Right renal pelvis (tissue), 4 donors: ENCODE measurements at places on chromosomes 6 and 20. TPM values are rescaled to one million over a fixed set of nuclear protein-coding genes. Genes with fewer than 3 reads are reported as not detected.

- DNase-seq, result no peak
Observed at GRCh38 chr20:9467995-9468394, 46.4 kb upstream of the LAMP5 start.

DNA sequence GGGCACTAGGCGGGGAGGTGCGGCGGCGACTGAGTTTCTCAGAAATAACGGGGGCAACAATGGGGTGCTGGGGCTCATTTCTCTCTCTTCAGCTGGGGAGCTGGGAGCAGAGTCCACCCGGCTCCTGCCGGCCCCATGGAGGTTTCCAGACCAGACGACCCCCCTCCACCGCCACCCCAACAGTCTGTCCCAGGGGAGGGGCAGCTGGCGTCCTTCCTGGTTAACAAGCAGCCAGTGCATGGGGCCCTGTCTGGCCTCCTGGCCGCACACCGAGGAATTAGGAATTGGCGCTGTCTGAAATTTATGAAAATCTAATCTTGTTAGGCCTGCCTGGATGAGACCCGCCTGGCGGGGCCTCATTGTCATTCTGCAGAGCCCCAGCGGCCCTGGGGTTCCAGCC, 42.4 kb downstream of the PMEPA1 start:
- DNase-seq, result no peak

- DNase-seq, result no peak
Observed at GRCh38 chr20:46784436-46785127, 75.1 kb downstream of the SLC2A10 start.

DNA sequence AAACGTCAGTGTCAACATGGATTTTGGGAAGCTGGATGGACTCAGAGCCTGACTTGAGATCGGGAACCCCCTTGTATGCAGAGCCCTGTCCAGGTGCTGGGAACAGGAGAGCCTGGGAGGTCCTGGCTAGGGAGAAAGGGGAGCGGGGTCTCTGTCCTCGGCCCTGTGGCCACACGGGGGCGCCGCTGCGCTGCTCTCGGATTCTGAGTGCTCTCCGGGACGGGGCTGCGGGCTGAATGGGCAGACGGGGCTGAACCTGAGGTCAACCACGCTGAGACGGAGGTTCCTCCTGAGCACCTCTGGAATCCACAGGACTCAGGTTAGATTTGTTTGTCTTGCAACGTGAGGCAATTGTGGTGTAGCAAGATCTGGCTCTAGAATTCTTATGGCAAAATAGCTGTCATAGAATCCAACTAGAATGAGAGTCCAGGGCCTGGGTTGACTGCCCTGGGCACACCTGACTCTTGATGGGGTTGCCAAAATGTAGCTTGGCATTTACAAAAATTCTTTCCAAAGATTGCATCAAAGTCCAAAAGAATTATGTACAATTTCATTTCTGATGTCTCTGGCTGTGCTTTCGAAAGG, 20.6 kb upstream of the HLA-F start:
- DNase-seq, result no peak

- DNase-seq, result no peak
Observed at GRCh38 chr20:36624068-36624943, 18.7 kb downstream of the RAB5IF start.

GRCh38 chr20:49821870-49822331, 9.3 kb downstream of the SLC9A8 start:
- DNase-seq, result no peak

DNA sequence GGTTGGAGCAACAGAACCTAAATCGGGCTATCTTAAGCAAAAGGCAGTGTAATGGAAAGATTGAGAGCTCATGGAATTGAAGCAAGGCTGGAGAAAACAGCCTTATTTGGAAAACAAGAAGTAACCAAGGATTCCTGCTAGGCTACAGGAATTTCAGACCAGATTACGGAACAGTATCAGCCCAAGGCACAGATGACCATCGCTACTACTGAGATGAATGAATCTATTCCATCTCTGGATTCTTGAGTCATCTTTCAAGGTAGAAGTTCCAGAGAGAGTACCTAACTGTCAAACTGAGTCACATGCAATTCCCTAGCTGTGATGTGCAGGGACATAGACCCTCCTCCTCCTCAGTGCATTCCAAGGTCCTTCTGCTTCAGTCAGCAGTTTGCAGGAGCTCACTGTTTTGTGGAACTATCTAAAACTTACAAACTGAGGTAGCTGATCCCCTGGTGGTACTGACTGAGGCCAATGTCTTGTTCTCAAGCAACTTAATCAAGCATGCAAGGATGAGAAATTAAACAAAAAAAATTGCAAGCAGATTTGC, 62.0 kb upstream of the SMLR1 start:
- no peak for DNase-seq

DNA sequence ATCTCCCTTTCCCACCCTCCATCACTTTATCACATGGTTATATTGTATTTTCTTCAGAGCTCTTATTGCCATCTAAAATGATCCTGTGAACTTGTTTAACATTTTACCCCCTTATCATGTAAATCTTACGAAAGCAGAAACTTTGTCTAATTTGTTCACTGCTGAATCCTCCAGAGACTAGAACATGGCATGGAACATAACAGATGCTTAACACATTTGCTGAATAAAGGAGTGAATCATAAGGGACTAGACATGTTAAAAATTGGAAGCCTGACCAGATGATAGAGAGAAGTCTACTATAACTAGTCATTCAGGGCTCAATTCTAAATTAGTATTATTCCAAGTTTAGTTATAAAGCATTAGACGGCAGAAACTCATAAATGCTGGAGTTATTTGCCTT, 73.3 kb downstream of the MAN1A1 start:
- no peak for DNase-seq

DNA sequence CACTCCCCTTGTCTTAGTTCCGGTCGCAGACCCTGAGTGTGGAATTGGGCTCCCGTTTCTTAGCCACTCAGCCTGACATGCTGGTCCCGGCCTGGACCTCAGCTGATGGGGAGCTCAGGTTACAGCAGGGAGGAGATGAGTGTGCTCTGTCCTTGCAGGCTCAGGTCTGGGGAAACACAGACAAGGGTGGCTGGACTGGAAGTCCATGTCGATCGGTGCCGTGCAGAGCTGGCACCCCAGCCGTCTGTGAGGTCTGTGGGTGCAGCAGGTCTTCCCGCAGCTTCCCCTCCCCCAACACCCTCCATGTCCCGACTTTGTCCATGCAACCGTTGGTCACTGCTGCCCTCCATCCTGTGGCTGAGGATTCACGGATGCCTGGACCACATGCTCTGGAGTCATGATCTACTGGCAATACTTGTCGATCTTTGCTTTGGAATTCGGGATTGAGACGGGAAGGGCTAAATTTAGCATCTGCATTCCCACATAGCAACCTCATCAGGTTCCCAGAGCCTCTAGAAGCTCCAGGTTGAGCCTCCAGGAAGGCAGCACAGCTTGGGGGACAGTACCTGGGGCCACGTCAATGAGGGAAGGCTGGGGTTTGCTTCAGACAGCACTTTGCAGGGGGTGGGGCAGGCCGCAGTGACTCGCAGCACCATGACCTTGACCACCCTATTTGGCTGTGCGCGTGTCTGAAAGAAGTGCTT, 118.8 kb downstream of the PSMB1 start:
- no peak for DNase-seq

DNA sequence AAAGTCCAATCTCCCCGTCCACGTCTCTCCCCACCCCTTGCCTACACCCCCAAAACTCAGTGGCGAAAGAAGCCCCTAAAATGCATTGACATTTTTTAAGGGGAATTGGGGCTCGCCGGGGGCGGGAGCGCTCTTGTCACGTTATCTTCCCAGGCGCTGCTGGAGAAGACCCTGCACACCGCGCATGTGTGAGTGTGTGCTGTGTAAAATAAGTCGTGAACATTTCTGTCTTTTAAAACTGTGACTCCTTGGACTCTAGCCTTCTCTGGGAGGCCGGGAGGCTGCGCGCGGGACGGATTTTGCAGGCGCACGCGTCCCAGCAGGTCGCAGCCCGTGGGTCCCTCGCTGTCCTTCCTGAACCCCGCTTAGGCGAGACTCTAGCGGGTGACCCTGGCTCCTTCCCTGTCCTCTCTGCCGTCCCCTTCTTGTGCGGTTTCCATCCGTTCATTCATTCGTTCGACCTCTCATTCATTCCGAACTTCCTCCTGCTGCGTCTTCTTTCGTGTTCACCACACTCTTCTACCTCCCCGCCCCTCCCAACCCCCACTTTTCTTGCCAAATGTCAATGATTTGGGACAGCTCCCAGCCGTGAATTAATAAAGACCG, 2.2 kb downstream of the NRN1 start:
- no peak for DNase-seq

DNA sequence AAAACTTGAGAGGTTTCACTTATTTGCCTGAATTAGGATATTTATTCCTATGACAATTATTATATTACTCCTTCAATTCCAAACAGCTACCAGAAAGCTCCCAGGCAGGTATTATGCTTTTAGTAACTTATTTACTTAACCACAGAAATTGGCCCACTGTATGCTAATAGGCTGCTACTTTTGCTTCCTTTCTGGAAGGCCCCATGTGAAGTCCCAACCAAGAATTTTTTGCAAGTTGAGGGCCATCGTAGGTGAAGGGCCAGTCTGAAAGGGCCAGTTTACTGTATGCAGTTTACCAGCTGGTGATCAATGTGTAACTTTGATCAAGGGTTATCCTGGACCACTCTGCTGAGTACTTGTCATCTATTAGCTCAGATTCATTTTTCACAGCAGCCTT, 45.0 kb downstream of the EDN1 start:
- DNase-seq, result no peak

GRCh38 chr20:43686820-43687219, 19.9 kb downstream of the MYBL2 start:
- DNase-seq, result no peak

DNA sequence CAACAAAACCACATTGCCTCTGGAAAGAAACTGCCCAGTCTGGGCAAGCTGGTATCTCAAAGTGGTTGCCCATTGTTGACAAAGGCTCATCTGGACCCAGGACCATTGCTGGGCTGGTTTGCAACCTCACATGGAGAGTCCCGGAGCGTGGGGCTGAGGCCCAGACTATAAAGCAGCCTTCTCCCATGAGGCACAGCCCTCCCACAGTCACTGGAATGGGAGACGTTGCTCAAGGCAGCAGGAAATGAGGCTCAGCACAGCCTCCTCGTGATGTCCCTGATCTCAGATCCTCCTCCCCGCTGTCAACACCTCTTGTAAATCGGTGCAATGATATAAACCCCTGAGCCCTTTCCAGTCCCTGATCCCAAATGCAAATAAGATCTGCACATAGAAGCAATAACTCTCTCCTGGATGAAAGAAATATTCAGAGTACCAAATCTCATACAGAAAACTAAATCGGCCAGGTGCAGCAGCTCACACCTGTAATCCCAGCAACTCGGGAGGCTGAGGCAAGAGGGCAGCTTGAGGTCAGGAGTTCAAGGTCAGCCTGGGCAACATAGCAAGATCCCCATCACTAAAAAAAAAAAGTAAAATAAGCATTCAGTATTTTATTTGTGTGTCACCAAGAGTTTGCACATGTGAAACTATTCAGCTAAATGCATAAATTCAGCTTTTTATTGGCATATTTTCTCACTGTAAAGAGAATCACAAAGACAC, 103.0 kb upstream of the RREB1 start:
- DNase-seq, result no peak

DNA sequence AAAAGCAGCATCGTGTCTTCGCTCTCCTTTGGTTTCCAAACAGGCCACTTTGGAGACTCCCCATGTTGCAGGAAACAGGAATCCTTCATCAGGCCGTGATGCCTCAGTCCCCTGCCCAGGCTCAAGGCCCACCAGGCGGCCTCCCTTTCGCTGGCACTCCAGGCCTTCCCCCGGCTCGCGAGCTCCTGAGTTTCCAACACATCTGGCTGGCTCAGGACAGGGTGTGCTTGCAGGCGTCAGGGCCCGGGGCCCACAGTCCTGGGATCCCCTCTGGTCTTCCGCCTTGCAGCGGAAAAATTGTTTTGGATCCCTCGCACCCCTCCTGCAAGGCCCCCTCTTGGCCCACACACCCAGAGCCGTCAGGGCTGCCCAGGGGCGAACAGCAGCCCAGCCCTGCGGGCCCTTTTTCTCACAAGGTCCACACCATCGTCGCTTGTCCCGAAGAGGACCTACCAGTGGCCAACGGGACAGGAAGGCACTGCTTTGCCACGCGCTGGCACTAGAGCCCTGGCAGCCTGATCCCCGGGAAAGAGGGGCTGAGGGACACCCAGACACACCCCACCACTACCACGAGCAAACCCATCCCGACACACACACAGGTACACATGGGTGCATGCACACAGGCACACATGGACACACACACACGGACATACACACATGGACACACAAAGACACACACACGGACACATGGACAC, 1930.9 kb upstream of the DEFB115 start:
- DNase-seq, result no peak

GRCh38 chr6:15929685-15930084, 199.2 kb upstream of the MYLIP start:
- DNase-seq, result no peak

DNA sequence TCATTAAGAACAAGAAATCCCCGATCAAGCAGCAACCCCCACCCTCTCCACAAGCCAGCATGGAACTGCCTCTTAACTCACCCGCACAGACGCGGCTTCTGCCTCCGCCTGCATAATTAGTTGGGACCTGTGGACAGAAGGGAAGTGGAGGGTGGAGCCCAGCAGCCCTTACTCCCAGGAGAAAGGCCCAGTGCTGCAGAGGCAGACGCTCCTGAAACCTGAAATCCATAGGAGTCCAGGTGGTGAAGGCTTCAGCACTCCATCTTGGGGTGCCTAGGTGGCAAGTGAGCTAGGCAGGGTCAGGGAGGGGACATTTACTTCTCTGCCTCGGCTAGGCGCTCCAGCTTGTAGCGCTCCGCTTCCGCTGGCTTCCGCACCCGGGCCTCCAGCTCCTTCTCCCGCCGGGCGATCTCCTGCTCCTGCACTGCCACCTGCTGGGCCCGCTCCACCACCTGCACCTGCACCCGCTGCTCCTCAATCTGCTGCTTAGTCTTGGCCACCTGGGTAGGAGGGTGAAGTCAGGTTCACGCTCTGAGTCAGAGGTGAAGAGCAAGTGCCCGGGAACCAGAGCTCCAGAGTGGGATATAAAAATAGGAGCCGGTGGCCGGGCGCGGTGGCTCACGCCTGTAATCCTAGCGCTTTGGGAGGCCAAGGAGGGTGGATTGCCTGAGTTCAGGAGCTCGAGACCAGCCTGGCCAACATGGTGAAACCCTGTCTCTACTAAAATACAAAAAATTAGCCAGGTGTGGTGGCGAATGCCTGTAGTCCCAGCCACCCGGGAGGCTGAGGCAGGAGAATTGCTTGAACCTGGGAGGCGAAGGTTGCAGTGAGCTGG, 10.7 kb downstream of the TUBB start:
- DNase-seq, result peak; percentile 38

The OPRM1 gene
- 0.04 TPM for polyA plus RNA-seq

The BTNL2 gene
- polyA plus RNA-seq, result 0.52 TPM

The POM121L2 gene
- polyA plus RNA-seq, result not detected

The DDO gene
- 0.43 TPM for polyA plus RNA-seq

The CTAGE9 gene
- not detected for polyA plus RNA-seq

The RSPO4 gene
- polyA plus RNA-seq, result 1.7 TPM

The ZSCAN31 gene
- 10.6 TPM for polyA plus RNA-seq

The PTK6 gene
- polyA plus RNA-seq, result 1.1 TPM

The TMEM244 gene
- not detected for polyA plus RNA-seq

The TUBB2A gene
- 57.8 TPM for polyA plus RNA-seq

The IL20RA gene
- polyA plus RNA-seq, result 1.5 TPM

The NEURL2 gene
- polyA plus RNA-seq, result 5.5 TPM

The PPP1R16B gene
- 8.3 TPM for polyA plus RNA-seq

The EYS gene
- polyA plus RNA-seq, result 0.66 TPM

The LAMA4 gene
- 94.0 TPM for polyA plus RNA-seq

The RIMS4 gene
- 0.64 TPM for polyA plus RNA-seq
